ENCODE measurements at places on chromosomes 2 and 18. TPM values are rescaled to one million over a fixed set of nuclear protein-coding genes. Genes with fewer than 3 reads are reported as not detected.

The IL1F10 gene
- not detected for total RNA-seq

GRCh38 chr18:31741097-31741735 lies 19.5 kb downstream of the SLC25A52 start:
- peak; percentile 42 for DNase-seq

The TRIM54 gene
- 74.0 TPM for total RNA-seq

DNA sequence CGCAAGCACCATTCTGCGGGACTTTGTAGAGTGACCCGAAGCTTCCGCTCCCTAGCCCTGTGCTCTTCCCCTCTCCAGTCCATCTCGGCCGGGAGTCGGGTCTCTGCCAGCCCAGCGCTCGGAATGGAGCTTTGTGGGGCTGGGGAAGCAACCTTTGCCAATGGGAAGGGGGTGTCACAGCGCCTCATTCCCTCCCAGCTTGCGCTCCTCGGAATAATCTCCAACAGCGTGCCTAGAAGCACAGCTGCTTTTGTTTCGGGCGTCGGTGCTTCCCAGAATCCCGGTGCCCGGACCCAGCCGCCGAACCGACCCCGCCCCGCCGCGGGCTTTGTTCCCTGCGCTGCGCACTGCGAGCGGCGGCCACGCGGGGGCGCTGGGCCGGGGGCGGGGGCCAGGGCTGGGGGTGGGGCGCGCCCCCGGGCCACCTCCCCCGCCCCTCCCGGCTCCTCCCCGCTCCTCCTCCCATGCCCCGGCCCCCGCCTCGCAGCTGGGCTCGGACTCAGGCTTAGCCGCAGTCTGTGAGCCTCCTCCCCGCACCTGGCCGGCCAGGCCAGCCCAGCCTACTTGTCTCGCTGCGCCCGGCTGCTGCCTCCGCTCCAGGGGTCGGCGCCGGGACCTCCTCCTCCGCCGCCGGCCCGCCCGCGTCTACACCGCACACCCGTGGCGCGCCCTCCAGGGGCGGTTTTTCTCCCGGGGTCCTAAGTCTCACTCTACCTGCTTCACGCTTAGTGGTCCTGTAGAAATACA lies 77.7 kb upstream of the SMAD2 start:
- DNase-seq, result peak; percentile 61

DNA sequence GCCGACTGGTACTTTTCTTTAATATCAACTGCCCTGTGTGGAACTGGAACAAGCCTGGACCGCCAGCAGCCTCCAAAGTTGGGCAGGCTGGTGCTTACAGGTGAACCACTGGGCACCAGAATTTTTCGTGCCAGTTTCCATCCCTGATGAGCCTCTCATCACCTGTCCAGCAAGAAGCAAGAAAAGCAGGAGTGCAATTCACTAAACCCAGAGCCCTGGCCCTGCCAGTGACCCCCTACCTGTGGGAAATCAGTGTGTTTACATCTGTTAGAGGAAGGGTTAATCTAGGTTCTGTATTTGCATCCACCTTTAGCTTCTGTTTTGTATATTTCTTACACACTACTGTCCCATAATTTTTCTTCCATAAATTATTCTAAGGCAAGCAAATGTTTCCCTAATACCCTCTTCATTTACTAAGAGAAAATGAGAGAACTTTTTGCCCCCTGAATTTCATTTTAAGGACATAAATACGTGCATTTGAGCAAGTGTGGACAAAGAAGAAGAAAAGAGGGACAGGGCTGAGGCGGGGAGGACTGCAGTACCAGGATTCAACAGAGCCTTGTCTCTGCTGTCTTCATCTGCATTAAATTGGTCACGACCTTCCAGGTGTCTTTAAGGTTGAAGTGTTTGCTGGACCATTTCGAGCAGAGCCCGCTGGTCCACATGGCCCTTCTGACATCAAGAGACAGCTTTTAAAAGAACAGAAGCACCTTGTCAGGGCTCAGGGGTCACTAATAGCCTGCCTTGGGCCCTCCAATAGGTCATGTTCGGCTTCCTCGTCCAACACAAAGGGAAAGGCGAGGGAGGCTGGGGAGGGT lies 763.1 kb downstream of the BCL11A start:
- no peak for DNase-seq

Measured in myocyte (in vitro differentiated cells).